Ecto neural progenitor cell (in vitro differentiated cells): ENCODE measurements at places on chromosomes 6 and 20.

GRCh38 chr6:154012852-154013251, 26.2 kb upstream of the OPRM1 start:
- DNase-seq = no peak

DNA sequence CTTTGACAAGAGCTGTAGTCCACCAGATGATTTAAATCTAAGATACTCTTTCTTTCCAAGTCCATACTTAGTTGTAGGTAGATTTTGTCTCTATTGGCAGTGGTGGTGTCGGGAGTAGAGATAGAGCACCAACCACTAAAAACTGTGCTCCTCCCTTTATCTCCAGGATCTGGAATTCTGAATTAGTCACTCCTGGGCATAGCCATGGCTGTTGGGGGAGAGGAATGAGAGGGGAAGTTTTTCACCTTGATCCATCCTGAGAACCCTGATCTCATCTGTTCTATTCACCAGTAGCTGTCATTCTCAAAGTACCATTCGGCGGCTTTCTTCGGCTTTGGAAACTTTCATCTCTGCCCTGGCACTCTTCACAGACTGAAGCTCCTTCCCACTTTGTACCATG, 35.6 kb upstream of the NKX2-4 start:
- DNase-seq = no peak

- peak; percentile 57 for DNase-seq
Observed at GRCh38 chr6:28597217-28597835, 71.6 kb downstream of the GPX5 start.

- DNase-seq = peak; percentile 90
Observed at GRCh38 chr20:63775096-63775978, 35.8 kb downstream of the SLC2A4RG start.

DNA sequence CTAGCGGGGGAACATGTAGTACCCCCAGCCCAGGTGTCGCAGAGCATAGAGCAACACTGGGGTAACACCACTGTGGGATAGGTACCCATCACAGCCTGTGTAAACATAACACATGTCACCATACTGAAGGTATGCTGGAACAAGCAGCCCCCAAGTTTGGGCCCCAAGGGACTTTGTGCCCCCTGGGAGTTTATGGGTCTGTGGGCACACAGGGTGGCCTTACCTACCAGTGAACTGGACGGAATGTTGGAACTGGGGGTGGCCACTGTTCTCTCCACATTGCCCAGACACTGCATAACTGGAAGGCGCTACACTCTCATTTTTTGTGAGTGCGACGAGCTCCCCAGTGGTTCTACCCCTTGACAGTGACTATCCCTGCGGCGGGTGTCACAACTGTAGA, 28.5 kb downstream of the HDDC2 start:
- DNase-seq = no peak

DNA sequence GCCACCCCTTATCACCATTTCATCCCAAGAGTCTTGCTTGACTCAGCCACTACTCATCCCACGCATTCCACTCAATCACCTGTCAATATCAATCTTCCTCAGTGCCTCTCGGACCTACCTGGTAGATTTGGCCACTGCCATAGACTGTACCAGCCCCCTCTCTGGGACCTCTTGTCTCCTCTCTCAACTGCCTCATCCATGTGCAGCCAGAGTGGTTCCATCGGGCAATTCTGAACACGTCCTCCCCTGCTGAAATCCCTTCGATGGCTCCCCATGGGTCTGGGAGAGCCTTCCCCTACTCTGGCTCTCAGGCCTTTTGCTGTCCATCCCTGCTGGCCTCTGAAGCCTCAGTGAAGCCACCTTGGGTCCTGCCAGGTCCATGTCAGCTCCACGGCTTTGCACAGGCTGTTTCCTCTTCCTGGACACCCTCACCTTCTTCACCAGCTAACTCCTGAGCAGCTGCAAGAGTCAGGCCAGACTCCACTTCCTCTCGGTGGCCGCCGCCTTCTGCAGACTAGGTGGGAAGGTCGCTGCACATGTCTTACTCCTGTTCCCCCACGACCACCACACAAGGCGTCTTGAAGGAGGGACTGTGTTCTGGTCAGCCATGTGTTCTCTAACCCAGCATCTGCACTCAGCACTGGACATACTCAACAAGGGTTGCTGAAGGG, 120.4 kb downstream of the TOX2 start:
- DNase-seq = peak; percentile 25

DNA sequence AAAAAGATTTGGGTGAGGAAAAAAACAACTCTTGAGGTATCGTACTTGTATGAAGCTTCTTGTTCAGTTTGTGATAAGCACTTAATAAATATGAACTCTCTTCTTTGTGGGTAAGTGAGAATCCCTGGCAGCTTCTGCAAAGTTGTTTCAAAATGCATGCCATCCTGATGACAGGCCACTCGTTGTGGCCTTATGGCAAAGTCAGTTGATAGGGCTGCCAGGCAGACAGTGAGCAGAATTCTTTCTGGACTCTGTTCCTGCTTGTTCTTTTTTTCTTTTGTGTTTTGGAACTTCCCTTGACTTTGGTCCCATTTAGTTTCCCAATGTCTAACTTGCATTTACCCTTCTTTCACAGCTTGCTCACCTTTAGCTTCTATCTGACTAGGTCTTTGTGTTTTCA, 983.5 kb upstream of the FLRT3 start:
- DNase-seq = no peak

DNA sequence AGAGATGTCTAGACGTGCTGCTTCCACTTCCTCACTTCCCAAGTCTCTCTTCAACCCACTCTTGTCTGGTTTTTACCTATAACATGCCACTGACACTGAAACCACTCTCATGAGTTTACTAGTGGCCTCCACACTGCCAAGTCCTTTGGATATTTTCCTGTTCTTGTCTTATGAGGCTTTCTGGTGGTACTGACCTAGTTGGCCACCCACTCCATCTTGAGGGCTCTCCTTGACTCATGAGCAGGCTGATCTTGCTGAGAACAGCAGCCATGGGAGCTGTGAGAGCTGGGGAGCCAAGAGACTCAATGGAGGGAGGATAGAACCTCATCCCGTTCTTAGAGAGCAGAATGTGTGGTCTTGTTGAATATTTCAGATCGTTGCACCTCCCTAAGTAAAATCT, 283.4 kb upstream of the PRDM1 start:
- DNase-seq = no peak

- DNase-seq = no peak
Observed at GRCh38 chr6:133544419-133544818, 303.3 kb downstream of the EYA4 start.

GRCh38 chr6:34549026-34549803, 6.9 kb downstream of the SPDEF start:
- DNase-seq = no peak

- no peak for DNase-seq
Observed at GRCh38 chr6:22045261-22045912, 251.4 kb downstream of the PRL start.

- no peak for DNase-seq
Observed at GRCh38 chr6:11734861-11735613, 43.6 kb downstream of the ADTRP start.

DNA sequence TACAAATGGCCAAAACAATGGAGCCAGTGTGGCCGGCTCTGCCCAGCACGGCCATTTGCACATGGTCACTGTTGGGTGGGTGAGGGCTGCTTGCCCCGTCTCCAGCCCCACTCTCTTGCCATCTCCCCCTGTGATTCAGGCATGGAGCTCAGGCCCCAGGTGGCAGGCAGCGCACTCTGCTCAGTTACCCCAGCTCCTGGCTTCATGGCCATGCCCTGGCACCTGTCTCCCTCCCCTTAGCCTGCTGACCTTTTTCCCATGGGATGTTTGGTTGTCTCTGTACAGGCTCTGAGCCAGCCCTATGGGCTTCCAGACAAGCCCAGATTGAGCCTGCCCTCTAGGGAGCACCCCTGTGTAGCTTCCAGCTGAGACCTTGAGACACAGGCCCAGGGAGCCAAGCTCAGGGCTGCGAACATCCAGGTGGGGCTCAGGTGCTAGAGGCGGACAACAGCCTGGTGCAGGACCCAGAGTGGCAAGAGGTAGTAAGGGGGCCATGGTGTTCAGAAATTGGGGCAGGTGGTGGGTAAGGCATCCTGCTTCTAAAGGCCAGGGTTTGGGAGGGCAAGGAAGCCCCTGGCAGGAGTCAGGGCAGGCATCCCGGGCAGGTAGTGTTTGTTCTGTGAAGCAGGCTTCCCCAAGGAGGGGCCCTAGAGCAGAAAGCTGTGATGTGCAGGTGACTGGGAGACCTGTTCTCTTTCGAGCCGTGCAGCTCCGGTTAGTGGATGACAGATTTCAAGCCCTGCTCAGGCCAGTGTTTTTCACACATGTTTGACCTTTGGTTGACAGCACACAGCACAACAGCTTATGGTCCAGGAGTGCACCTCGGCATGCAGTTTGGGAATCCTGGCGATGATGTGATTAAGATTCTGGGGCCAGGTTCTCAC, 17.7 kb downstream of the SYNJ2 start:
- no peak for DNase-seq

DNA sequence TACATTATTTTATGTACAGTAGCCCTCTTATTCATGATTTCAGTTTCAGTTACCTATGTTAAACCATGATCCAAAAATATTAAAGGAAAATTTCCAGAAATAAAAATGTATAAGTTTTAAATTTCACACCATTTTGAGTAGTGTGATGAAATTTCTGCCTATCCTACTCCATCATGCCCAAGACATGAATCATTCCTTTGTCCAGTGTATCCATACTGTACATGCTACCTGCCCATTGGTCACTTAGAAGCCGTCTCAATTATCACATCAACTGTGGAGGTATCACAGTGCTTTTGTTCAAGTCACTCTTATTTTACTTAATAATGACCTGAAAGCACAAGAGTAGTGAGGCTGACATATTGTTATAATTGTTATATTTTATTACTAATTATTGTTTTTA, 32.3 kb upstream of the PLCB4 start:
- no peak for DNase-seq

GRCh38 chr6:34383161-34383631, 9.3 kb downstream of the NUDT3 start:
- no peak for DNase-seq
